Activated CD4-positive, alpha-beta T cell treated with anti-CD3 and anti-CD28 coated beads for 24 hours (primary cell): ENCODE measurements at places on chromosomes 5 and 9.
A peak's percentile ranks its signal among the peaks of the same experiment; 100 is the strongest.

DNA sequence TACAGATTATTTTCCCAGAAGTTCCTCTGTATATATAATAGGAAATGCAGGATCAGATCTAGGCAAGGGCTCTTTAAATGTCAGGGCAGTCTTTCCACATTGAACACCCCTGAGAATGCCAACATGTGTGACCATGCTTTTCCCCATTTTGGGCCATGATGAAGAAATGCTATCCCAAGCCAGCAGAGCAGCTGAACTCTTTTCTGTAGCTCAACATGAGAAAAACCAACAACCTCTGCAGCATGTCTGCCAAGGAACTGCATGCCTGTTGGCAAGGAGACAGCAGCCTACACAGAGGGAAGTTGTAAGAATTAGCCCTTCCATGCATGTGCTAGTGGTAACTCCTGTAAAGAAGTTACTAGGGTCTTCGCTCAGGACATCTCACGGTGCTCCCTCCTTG is 9.5 kb upstream of the IFNK start:
- DNase-seq = no peak

GRCh38 chr5:159913501-159913900 is 2.8 kb upstream of the ADRA1B start:
- DNase-seq = no peak

DNA sequence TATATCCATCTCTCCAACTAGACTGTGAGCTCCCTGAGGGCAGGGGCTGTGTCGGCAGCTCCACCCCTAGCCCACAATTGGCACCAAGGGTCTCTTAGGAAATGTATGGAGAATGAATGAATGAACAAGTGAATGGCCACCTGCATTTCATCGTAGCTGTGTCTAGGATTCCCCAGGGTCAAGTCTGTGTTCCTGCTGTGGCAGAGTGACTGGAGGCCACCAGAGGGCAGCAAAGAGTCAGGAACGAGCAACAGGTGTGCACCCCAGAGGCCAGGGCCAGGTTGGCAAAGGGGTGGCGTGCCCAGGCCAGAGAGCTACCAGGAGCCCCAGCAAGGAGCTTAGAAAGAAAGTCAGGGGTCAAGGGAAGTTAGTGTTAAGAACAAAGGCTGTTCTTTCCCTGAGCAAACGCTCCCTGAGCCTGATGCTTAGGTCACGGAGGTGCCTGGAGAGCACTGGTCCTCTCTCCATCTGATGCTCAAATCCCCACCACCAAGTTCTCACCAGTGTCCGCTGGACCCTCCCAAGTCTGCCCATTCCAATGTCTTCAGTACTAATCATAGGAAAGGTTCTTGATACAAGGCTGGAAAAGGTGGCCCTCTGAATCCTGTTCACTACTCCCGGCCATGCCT is 160.7 kb downstream of the PAX5 start:
- DNase-seq = peak; percentile 76

DNA sequence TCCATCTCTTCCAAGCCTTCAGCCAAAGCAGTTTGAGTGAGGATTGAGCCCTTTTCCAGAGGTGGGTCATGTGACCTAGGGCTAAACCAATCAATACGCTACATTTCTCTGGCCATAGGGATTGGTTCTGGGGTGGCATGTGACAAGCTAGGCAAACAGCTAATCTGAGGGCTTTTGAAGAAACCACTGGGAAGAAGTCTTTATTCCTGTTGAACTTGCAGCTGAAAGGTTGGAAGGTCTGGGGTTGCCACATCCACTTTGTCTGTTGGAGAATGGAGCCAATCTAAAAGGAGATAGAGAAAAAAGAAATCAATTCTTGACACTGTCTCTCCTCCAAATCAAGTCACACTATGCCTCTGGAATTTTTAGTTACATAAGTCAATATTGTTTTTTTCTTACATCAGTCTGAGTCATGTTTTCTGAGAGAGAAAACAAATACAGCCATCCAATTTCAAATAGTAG is 637.8 kb upstream of the WWC1 start:
- no peak for DNase-seq

DNA sequence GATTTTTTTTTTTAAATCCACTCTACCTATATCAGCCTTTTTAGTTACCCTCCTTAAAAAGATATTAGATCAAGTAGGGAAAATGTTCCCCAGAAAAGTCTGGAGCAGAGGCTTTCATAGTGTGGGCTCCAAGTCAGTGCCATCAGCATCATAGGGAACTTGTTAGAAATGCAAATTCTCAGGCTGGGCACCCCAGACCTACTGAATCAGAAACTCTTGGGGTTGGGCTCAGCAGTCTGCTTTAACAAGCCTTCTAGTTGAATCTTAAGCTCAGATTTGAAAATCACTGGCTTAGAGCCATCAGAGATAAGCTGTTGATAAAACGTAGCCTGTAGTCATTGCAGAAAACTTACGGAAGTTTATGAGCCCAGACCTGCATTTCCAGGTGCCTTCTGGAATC is 140.1 kb downstream of the TMEM38B start:
- no peak for DNase-seq

GRCh38 chr5:96884995-96885394 is 8.7 kb downstream of the ERAP2 start:
- no peak for DNase-seq

- no peak for DNase-seq
Measured at GRCh38 chr5:172642486-172642885, 1.4 kb downstream of the NEURL1B start.

DNA sequence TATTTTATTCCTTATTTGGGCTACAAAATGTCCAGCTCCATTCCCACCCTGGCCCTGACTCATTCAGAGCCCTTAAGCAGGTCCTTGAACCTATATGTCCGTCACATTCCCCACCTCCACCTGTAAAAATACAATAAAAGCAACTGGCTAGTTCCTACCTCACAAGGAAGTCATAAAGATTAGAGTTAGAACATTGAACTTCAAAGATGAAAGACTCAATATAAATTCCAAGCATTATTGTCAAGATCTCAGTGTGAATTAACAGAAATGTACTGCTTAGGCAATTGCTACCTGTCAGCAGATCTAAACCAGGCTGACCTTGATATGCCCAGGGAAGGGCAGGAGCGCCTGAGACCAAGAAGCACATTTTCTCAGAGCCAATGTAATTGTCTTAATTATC is 221.8 kb downstream of the ENC1 start:
- DNase-seq = no peak

GRCh38 chr9:385818-386398 is 171.2 kb downstream of the DOCK8 start:
- no peak for DNase-seq

DNA sequence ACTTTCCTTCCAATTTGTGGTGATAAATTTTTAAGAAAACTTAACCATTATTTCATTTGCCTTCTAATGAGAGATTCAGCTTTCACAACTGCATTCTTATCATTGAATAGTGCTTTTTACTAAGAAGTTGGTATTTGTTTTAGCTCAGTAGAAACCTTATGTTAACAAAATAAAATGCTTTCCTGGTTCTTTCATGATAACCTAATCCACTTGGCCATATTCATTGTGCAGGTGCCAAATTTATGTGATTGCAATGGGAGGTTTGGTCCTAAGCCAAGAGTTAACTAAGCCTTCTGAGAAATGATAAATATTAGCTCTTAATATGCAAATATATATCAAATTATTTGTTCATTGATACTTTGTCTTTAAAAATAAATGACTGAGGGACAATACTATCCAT is 141.1 kb upstream of the TLE4 start:
- DNase-seq = no peak

DNA sequence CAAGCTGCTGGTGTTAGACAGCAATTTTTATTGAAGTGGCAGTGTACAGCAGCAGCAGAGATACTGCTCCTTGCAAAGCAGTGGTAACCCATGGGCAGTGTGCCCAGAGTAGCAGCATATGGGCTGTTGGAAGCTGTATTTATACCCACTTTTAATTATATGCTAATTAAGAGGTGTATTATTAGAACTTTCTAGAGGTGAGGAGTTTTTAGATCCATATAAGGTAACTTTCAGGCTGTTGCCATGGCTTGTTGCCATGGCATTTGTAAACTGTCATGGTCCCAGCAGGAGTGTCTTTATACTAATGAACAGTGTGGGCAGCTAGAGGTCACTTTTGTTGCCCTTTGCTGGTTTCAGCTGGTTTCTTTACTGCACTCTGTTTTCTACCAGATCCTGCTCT is 3.7 kb upstream of the PJA2 start:
- no peak for DNase-seq

DNA sequence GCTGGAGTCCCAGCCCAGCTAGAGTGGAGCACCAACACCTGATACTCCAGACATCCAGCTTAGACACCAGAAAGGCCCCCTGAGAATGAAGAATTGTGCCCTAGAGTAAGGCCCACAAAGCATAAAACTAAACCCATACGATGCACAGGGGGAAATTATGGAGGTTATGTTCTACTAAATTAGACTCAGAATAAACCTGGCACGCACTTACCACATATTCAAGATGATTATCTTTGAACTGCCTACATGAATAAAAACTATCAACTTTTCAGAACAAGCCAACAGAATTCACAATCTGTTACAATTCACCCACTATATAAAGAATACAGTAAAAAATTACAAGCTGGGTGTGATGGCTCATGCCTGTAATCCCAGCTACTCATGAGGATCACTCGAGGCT is 168.5 kb downstream of the CPLANE1 start:
- no peak for DNase-seq

DNA sequence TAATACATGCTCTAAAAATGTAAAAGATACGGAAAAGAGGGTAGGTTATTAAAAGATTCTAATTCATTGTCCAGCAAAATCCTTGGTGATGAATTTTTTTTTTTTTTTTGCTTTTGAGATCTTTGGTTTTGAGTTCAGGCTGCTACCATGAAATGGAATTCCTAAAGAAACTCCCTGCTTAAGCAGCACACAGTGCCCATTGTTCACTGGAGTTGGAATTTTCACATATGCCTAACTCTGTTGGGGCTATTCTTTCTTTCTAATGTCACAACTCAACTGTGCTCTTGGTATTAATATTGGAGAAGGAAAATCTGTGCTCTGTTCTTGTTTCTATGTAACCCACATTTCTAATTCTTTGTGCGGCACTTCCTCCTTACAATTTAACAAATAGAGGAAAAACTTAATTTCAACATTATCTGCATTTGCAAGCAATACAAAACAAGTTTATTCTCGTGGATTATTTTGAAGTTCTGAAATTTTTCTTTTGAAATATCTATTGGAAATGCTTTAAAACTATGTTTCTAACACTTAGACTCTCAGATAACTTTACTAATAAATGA is 21.6 kb downstream of the MATR3 start:
- no peak for DNase-seq

- DNase-seq = no peak
Measured at GRCh38 chr9:120583958-120584369, 4.0 kb upstream of the CDK5RAP2 start.

- DNase-seq = no peak
Measured at GRCh38 chr5:144583541-144584449, 413.1 kb downstream of the KCTD16 start.

DNA sequence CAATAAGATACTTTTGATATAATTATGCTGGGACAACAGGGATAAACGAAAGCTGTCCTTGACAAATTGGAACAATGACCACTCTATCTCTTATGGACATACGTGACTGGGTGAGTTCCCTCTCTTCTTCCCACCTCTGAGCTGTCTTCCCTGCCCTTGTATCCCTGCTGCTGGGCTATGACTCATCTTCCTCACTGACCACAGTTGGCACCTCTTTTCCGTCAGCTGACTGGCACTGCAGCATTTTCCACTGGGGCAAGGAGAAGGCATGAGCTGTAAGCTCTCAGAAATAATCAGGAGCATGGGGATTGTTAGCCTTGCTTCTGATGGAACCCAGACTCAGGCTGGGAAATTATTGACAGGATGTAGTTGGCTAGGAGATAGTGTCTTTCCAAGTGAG is 48.7 kb downstream of the PCSK1 start:
- DNase-seq = no peak

DNA sequence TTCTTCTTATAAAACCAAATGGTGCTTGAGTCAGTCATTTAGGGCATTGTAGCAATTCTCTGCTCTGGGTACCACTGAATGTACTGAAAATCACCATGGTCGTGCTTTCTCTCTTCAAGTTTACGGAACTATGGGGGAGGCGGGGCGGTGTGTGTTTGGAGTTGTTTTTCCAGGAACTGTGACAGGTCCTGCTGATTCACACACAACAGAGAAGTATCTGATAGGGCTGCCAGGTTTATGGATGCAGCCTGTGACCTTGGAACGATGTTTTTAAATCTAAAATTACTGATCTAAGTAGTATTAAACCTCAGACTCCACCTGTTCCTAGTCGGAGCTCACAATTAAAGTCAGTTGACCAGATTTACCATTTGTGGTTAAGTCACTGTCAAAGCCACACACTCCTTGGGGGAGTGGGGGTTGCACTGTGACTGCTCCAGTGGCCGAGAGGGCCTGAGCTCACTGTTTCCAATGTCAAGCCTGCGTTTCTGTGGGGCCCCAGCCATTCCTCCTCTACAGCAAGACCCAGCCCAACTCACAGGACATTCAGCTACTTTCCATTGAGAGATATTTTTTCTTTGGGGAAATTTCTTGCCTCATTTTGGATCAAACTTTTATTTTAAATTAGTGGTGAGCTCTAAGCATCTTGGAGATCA is 44.4 kb downstream of the GADD45G start:
- no peak for DNase-seq

- no peak for DNase-seq
Measured at GRCh38 chr5:125181159-125181558, 434.7 kb upstream of the ZNF608 start.

DNA sequence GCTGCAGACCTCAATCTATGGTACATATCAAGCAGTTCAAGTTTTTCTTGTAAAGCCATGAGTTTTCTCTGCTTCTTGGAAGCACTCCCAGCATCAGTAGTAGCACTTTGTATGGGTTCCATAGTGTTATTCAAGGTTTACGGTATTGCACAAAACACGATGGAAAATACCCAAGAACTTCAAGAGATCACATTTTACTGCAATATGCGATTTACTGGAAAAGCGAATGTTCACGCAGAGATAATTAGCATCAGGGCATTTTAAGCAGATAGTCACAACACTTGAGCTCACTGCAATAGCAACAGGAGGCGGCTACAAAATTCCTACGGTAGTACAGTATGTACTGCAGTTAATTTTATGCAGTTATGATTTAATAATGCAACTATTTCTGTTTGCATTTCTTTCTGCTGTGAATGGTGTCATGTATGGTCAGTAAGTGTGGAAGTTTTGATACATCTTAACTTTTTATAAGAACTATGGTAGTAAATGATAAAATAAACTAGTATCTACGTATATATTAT is 200.8 kb downstream of the SMARCA2 start:
- DNase-seq = no peak

DNA sequence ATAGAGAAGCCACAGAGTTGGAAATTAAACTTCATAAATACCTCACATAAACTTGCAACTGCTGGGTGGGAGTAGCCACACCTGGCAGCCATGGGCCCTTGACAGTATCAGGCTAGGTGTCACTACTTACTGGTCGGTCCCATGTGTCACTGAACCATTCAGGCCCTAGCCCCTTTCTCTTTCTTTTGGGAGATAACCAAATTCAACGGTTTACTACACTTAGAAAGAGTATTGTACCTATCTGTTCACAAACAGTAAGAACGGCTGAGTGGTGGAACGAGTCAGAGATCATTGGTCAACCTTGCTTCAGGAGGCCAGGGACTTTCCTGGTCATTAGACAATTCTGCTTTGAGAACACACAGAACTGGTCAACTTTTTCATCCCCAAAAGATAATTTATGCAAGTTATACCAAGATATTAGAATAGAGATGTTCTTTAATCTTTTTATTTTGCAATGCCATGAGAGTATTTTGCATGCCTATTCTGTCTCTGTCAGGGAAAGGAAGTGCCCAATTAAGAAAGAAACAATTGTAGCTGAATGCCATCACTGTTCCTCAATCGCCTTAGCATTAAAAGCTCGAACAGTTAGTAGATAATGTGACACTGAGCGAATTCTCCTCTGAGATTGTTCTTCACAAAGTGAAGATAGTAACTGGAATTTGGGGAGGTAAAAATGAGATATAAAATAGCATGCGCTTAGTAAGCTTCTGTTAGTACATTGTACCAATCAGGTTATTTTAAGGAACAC is 50.9 kb downstream of the GOLPH3 start:
- DNase-seq = no peak
